ENCODE measurements at places on chromosomes 2 and 18.

DNA sequence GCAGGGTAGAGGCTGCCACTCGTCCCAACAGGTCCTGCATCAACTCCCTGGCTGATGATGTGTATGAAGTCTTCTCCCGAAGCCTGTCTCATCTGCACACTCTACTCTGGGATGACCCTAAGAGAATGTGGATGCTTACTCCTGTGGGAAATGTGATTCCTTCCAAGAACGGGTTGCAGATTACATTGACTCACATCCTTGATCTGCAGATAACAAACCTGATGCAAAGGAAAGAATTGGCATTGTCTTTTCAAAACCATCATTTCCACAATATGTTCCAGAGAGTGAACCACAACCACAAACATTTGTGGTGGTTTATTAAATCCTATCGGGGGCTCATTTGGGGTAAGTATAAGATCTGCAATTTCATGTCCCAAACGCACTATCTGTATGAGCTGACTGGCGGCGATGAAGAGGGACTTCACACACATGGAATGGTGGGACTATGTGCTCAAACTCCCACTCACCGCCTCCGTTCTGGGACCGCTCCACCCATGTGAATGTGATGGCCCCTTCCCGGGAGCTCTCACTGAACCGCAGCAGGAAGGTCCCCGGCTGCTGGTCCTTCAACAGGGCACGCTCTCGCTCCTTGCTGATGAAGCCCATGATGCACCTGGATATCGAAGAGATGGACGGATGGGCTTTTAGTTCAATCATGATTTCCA lies 35.5 kb downstream of the STAT1 start:
- DNase-seq, result no peak

- DNase-seq, result no peak
Observed at GRCh38 chr2:190678444-190679162, 29.7 kb downstream of the NAB1 start.

DNA sequence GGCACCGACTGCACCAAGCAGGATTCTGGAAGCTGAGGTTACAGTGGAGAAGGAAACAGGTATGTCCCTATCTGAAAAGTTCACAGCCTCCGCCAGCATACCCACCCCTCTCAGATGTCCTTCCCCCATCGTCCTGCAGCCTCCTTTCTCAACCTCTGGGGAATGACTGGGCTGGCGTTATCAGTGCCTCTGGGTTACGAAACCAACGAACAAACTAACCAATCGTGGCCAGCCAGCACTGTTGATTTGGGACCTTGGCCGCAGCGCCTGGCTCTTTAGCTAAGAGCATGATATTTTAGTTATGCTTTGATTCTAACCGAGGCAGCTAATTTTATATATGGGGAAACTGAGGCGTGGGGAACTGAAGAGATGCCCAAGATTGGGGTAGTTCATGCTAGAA lies 233.0 kb downstream of the TFCP2L1 start:
- no peak for DNase-seq

DNA sequence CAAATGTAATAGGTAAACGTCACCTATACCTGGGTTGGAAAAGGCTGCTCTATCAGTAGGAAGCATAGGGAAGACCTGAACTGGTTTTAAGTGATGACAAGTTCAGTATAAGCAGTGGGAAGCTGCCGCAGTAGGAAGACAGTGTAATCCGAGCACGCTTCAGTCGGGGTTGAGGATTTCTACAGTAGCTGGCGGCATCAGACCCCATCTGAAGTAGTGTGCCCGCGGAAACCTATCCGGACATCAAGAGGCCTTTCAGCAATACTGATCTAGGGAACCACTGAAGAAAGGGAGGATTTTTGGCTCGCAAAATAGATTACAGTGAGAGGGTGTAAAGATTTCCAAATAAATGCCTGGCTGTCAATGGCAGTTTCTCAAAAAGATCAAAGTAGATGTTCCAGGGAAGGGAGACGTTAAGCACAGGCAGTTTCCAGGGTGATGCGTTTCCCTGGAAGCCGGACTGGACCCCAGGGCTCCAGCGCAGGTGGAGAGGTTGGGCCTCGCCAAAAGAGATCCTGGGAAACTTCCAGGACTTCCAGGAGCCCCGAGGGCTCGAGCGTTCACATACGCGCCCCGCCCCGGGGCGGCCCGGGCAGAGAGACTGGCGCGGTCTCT lies 5.3 kb downstream of the LOXL3 start:
- DNase-seq, result no peak

DNA sequence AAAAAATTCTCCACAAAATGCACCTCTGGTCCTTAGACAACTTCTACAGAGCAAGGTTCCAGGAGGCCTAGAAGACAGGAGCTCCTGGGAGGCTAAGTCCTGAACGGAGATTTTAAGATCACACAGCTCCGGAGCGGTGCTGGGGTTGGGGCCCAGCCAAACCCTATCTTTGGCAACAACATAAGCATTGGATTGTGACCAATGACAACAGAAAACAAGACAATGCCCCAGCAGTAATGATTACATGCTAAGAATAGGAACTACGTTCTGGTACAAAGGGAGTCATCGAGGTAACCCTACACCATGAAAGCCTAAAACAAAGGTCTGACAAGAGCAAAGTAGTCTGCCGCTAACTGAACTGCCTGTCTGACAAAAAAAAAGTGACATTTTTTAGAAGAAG lies 171.2 kb downstream of the CMPK2 start:
- DNase-seq, result no peak

DNA sequence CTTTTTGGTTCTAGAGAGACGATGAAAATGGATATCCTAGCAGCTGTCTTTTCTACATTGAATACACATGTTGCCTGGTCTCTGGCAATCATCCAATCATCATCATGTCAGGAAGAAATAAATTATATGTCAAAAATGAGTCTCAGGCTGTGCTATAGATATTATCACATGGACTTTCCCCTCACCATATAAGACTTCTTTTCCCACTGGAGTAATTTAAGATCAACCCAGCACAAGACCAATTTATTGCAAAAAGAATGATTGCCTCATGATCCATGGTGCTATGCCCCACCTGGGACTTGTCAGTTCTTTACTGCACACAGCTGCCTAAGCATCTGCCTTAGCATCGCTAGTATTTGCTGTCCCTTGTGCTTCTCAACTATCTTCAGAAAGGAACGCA lies 783.7 kb upstream of the TMEFF2 start:
- no peak for DNase-seq

DNA sequence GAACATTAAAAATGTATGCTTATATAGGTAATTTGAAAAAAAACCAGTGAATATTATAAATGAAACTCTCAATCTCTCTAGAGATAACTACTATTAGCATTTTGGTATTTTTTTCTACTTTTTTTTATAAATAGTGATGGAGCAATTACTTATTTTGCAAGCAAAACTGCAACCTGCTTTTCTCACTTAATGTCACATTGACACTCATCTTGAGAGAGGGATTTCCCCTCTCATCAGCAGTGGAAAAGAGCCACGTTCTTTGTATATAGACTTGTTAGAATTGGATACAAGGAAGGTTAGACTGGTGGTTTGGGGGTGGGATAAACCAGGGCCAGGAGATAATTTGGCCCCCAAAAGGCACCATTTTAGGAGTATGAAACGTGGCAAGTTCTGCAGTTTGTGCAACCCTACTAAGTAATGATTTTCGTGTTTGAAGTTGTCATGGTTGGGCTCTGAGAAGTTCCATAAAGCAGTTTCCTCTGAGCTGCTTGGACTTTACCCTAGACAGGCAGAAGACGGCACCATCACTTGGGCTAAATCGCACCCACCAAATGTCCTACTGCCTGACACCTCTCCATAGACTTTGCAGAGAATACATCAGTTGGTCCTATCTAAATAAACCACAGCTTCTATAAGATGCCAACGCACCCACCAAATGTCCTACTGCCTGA lies 194.0 kb downstream of the ACTR3 start:
- no peak for DNase-seq

DNA sequence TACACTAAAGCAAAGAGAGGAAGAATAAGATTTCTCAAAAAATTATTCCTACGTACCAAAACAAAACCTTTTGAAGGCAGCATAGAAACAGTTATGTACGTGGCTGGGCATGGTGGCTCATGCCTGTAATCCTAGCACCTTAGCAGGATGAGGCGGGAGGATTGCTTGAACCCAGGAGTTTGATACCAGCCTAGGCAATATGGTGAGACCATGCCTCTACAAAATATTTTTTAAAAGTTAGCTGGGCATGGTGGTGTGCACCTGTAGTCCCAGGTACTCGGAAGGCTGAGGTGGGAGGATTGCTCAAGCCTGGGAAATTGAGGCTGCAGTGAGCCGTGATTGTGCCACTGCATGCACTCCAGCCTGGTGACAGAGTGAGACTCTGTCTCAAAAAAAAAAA lies 14.9 kb upstream of the CYP26B1 start:
- DNase-seq, result no peak

GRCh38 chr2:95299961-95300360 lies 2.8 kb downstream of the KCNIP3 start:
- no peak for DNase-seq

DNA sequence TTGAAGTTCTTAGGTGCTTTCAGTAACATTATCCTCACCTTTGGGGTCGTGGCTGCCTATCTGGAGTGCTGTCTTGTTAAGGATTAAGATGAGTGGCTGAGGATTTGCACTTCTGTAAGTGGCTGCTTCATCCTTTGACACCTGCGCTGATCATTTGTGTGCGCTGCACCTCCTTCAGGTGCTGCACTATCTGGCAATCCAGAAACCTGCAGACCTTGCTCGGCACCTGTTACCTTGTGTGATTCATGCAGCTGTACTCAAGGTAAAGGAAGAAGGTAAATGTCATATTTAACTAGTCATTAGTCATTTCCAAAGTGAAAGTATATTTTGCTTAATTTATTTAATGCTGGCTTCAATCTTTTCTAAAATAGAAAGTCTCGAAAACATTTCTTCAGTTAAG lies 110.3 kb downstream of the RAB3GAP1 start:
- no peak for DNase-seq

DNA sequence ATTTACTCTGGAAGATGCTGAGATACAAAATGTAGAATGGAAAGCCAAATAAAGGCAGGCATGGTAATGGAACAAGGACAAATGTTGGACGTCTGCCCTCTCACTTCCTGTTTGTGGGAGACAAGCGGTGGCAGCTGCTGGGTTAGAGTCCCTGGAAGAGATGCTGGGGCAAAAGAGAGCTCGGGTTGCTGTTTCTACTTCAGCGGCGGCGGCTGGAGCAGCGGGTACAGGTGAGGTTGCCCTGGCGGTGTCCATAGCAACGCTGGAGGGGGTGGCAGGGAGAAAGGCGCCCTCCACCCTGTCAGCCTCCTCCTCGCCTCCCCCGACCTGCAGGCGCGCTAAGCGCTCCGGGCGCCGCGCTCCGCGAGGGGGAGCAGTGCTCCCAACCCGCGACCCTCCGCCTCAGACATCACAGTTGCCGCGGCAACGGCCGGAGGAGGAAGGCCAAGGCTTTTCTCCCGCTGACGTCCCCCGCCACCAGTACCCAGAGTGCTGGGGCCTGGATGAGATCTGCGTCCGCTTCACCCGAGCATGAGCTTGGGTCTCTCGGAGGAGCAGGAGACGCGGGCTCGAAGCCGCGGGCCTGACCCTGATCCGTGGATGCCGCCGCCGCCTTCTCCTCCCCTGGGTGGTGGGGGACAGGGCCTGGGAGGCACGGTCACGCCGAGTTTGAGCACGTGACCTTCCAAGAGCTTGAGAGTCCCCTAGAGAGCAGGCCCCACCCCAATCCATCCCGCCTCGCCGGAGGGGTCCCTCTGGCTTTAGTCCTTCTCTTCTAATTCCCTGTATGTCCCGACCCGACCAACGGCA lies 65.6 kb downstream of the NOL4 start:
- DNase-seq, result no peak

DNA sequence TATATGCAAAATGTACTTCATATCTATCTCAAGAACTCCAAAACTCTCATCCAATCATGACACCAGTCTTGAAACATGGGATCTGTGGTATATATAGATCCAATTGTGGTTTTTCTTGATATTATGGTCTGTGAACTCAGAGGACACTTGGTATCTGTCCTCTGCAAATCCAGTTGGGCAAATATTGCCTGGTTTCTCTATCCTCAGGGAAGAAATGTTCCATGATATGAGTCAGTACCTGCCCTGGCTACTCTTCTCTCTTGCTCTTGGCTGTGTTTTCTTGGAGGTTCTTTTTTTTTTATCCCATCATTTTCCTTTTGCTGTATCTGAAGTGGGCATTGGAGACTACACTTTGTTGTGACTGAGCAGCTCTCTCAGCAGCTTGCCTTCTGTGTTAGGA lies 10.9 kb downstream of the NBEAL1 start:
- DNase-seq, result no peak

- DNase-seq, result no peak
Observed at GRCh38 chr2:18247282-18248110, 313.0 kb downstream of the RDH14 start.

DNA sequence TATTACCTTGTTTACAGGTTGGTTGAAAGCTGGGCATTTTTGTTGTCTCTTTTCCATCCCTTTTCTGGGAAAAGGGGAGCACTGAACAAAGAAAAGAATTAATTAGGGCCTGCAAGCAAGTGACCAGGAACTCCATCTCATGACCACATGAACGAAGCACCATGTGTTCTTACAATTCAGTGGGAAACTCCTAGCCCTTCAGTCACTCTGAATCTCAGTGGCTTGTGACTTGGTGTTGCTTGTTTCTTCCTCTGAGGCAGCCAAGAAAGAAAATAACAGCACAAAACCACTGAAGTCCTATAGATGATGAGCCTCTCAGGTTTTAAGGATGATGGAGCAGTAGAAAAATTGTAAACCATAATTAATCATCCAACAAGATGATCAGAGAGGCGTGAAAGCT lies 129.1 kb upstream of the CAB39 start:
- no peak for DNase-seq

GRCh38 chr2:185979546-185980071 lies 241.0 kb downstream of the FSIP2 start:
- DNase-seq, result no peak

DNA sequence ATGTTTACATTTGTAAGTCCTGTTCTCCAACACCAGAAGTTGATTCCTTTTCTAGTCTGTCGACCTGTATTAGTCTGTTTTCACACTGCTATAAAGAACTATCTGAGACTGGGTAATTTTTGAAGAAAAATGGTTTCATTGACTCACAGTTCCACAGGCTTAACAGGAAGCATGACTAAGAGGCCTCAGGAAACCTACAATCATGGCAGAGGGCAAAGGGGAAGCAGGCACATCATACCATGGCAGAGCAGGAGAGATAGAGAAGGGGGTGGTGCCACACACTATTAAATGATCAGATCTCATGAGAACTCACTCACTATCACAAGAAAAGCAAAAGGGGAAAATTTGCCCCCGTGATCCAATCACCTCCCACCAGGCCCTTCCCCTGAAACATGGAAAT lies 112.8 kb upstream of the MAP3K20 start:
- no peak for DNase-seq

DNA sequence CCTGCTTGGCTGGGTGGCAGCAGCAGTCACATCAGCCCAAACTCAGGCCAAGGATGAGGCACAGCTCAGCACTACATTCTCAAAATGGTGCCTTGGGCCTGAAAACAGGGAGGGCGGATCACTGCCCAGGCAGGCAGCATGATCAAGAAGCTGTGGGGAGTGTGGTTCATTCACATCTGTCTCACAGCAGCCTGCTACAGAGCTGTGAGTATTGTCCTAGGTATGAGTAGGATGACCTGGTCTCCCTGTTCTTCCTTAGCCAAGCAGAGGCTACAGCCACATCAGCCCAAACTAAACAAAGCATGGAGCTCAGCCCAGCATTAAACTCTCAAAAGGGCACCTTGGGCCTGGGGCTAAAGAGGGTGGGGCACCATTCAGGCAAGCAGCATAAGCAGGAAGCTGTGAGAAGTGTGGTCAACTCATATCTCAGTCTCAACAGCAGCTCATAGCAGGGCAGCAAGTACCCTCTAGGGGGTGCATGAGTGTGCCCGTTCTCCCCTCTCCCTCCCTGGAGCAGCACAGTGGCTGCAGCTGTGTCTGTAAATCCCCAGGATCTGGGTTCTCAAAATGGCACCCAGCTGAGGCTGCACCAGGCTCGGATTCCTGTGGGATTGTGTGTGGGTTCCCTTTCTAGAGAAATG lies 139.6 kb downstream of the TRABD2A start:
- DNase-seq, result peak; percentile 16

Measured in GM19239 (cell line).